ENCODE measurements at places on chromosomes 1 and 21.

GRCh38 chr1:21593231-21593630 is 75.9 kb downstream of the RAP1GAP start:
- no peak for DNase-seq

DNA sequence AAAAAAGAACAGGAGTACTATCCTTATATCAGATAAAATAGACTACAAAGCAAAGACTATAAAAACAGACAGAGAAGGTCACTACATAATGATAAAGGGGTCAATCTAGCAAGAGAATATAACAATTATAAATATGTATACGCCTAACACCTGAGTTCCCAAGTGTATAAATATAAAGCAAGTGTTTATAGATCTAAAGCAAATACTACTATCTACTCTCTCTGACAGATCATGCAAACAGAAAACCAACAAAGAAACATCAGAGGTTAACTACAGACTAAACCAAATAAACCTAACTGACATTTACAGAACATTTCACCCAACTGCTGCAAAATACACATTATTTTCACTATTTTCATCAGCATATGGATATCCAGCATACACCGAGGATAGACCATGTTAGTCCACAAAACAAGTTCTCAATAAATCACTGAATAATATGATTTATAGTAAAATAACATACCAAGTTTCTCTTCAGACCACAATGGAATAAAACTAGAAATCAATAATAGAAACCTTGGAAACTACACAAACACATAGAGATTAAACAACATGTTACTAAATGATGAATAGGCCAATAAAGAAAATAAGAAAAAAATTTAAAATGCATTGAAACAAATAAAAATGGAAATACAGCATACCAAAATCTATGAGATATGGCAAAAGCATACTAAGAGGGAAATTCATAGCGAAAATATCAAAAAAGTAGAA is 22.7 kb downstream of the UCHL5 start:
- DNase-seq, result no peak

DNA sequence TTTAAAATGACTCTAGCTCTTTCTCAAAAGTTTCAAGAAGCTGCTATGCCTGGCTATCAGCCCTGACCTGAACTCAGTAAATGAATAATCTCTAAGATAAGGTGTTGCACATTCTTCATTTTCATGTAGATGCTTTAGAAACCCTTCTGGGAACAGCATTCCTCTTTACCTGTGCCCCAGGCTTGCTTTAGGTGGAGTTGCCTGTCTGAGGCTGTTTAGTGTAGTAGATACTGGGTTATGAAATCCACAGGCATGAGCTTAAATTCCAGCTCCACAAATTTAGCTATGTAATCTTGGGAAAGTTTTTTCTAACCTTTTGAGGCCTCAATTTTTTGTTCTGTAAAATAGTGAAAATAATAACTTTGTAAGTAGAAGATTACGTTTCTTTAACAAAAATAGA is 41.6 kb downstream of the ATP6V1G3 start:
- DNase-seq, result no peak

DNA sequence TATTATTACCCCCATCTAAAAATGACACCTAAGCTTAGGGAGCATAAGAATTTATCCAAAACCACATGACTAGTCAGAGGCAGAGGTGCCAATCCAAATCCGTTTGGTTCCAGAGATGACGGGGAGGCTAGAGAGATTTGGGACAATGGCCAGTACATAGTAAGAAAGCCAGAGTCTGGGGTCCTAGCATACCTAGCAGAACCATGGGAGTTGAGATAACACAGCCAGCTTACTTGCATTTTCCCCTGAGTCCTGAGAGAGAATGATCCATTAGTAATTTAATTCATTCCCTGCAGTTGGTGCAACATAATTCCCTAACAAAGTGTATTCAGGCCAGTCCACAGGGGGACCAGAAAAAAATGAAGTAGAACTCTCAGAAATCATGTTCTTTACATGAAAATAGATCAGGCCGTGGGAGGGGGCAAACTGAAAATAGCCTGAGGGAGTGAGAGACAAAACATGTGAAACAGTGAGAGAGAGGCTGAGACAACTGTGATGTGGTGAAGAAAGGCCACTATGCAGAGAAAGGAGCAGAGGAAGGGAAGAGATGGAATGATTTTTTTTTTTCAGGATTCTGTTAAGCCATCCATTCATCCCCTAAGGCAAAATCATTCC is 243.3 kb downstream of the BRINP2 start:
- DNase-seq, result no peak

- no peak for DNase-seq
Measured at GRCh38 chr1:183467687-183468086, 4.6 kb upstream of the SMG7 start.

DNA sequence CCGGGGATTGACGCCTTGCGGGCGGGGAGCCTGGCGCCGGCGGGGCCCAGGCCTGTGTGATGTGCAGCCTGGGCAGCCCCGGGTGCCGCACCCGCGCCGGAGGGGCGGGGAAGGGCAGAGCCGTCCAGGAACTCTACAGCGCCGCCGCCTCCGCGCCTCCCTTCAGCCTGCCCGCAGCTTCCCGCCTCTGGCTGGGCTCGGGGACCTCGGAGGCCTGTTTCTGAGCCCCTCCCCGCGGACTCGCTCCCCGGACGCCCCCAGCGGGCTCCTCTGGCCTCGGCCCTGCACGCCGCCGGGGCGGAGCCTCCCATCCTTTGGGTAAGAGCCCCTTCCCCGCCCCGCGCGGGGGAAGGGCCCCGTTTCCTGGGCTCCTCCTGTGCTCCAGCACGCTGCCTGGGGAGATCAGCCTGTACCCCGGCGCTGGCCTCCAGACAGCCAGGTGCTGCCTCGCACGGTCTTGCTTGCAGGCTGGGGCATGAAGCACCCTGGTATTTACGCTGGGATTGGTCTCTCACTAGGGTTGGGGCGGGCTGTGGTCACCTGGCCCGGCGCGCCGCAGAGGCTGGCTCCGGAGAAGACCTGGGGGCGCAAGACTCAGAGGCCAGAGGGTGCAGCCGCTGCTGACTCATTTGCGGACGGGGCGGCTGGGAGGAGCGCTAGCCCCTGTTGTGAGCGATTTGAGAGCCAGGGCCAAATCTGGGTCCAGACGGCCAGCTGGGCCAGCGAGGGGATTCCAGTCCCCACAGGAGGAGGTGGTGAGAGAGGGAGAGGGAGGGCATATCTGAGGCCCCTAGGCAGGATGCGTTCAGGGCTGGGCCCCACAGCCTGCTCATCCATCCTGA is 5.7 kb upstream of the ACOT11 start:
- peak; percentile 33 for DNase-seq

DNA sequence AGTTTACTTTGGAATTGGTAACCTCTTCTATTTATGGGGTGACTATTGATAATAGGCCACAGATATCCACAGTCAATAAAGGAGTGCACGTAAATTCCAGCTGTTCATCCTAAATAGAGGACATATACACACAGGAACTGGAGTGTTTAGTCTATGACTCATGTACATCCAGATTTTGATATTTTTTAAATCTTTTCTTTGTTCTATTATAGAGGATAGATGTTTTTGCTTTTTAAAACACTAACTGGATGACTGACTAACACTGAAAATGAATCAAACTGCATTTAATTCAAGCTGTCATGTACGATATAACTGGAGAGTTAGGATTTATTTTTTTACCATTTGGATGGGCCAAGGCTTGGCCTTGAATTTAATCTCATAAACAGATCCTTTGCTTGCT is 45.9 kb downstream of the RGL1 start:
- no peak for DNase-seq

DNA sequence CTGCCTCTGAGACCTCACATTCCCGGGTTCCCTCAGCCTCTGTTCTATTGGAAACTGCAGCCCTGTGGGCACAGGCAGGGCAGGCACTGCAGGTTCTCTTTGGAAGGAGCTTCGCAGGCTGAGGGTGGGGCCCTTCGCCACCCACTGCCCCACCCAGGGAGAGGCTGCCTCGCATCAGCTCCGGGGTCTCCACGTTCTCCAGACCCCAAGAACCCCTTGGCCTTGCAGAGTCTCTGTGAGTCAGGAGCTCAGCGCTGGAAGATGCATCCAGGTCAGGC is 8.6 kb upstream of the C1orf159 start:
- DNase-seq, result no peak

- no peak for DNase-seq
Measured at GRCh38 chr1:32806910-32807523, 10.1 kb downstream of the YARS1 start.

DNA sequence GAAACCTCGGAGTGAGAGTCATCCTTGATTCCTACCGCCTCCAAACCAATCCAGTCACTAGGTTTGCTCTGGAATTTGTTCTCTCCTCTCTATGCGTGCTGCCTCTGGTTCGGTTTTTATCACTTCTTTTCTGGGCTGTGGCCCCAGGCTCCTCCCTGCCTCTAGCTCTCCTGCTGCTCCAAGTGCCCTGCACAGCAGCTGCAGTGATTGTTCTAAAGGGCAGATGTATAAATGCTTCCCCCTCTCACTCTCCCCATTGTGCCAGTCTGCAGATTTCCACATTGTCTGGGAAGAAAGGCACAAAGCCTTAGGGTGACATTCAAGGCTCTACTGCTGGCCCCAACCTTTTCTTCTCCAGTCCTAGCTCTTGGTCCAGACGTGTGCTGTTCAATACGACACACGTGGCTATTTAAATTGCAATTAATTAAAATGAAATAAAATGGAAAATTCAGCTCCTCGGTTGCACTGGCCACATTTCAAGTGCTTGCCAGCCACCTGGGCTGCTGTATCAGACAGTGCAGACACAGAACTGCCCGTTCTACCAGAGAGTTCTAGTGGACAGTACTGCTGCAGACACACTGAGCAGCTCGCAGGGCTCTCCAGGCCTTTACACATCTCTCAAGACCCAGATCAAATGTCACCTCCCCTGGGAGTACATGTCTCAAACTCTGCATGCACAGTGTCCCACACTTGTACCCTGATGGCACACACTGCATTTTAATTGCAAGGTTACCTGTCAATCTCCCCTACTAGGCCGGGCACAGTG is 12.4 kb downstream of the TRIM62 start:
- peak; percentile 56 for DNase-seq

- no peak for DNase-seq
Measured at GRCh38 chr1:19476450-19477190, 8.7 kb downstream of the CAPZB start.

- DNase-seq, result no peak
Measured at GRCh38 chr1:202798260-202798659, 10.0 kb downstream of the KDM5B start.

DNA sequence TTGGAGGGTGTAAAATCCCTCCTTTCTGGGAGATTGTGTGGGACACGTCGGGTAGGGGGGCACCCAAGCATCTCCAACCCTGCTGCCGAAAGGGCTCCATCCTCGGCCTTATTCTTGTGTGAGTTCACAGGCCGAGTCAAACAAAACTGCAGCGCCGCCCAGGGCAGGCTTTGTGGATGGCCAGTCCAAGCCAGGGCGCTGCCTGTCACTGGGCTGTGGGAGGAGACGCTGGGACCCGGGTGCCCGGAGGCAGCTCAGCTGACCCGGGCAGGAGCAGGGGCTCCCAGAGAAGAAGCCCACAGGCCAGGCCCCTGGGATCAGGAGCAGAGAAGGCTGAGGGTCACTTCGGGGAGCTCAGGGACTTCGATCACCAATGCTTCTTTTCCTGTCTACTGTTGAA is 31.8 kb upstream of the ARHGEF16 start:
- DNase-seq, result no peak

GRCh38 chr1:94820936-94821335 is 779 bp downstream of the SLC44A3 start:
- no peak for DNase-seq

DNA sequence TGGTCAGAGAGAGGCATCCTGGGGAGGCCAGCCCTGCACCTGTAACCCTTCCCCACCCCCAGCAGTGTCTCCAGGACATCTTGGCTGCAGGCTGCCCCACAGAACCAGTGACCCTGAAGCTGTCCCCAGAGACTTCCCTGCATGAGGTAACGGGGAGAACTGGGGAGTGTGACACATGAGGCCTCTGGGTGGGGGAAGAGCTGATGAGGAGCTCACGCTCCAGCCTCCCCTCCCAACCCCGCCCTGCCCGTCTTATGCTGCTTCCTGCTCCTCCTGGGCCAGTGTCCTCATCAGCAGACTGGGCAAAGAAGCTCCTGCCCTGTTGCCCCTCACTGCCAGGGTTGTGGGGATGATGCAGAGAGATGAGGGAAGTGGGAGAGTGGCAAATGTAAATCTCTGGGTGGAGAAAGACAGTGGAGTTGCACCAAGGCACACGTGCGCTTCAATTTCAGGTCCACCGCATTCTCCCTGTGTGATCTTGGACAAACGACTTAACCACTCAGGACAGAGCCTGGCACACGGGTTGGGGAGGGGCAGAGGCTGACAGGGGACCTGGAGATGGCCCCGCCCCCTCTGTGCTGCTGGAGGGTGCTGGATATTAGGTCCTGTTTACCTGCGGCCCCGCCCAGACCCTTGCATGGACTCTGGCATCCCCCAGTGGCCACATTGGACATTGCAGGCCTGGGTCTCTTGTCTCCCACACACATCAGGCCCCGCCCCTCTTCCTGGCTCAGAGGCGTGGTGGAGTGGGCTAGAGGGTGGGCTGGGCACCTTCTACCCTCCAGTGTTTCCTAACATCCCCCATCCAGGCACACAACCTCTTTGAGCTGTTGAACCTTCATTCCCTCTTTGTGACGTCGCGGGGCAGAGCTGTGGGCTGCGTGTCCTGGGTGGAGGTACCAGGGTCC is 12.3 kb downstream of the CLCNKB start:
- no peak for DNase-seq

- DNase-seq, result no peak
Measured at GRCh38 chr1:203711251-203712007, 53.6 kb upstream of the LAX1 start.

DNA sequence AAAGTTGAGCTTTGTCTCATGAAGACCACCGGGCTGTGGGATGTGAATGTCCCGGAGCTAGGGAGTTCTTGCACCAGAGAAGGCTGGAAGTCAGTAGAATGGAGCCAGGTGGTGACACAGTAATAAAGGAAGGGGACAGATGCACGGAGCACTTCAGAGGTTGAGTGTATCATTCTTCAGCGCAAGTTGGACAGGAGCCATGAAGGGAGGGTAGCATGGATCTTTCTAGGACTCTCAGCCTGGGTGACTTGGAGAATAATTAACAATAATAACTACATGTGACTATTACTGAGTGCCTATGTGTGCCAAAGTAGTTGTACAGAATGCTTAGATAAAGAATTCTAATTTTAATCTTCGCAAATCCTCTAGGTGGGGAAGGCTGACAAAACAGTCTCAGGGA is 258.7 kb upstream of the AJAP1 start:
- DNase-seq, result no peak

DNA sequence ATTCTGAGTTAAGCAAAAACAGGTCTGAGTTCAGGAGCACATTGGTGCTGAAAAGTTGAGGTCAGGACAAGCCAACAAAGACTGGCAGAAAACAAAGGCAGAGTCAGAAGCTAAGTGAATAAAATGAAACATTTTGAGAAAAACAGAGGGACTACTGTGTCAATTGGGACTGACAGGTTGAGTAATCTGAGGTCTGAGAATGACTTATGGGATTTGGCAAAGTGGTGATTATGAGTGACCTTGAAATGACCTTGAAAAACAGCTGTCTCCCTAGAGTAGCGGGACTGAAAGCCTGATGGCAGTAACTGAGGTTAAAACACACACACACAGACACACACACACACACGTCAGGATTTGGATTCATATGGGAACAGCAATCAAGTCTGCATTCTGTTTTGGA is 8.8 kb upstream of the COG2 start:
- no peak for DNase-seq

GRCh38 chr1:48229317-48229716 is 6.8 kb downstream of the SLC5A9 start:
- no peak for DNase-seq
